ENCODE measurements at places on chromosomes 11 and 22.

DNA sequence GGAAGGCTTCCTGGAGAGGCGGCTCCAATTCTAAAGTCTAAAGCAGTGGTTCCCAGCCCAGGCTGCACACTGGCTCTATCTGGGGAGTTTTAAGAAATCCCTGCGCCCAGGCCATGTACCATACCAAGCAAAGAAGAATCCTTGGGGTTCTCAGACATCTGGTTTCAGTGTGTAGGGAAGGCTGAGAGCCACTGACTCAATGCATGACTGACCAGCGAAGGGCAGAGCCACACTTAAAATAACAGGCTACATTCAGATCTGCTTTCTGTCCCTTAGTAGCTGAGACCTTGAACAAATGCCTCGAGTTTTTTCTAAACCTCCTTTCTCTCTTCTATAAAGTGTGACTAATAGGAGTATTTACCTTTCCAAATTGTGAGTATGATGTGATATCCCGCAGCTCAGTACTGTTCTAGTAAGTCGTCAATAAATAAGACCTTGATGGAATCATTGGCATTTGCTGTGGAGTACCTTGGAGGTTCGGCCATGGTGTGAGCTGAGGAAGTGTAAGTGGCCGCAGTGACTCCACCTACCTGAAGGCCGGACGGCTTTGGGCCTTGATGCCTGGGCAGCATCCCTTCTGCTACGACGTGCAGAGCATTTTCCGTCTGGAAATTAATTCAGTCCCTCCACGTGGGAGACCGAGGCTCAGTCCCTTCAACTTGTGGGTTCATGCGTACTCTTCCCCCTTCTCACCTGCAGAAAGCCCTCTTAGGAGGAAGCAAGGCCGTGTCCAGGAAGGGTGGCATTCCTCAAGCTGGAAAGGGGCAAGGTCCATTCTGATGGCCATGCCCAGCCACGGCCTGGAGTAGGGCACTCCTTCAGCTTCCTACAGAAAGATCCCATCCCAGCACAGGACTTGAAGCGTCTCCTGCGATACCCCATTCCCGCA lies 25.1 kb downstream of the GLB1L2 start:
- no peak for DNase-seq

DNA sequence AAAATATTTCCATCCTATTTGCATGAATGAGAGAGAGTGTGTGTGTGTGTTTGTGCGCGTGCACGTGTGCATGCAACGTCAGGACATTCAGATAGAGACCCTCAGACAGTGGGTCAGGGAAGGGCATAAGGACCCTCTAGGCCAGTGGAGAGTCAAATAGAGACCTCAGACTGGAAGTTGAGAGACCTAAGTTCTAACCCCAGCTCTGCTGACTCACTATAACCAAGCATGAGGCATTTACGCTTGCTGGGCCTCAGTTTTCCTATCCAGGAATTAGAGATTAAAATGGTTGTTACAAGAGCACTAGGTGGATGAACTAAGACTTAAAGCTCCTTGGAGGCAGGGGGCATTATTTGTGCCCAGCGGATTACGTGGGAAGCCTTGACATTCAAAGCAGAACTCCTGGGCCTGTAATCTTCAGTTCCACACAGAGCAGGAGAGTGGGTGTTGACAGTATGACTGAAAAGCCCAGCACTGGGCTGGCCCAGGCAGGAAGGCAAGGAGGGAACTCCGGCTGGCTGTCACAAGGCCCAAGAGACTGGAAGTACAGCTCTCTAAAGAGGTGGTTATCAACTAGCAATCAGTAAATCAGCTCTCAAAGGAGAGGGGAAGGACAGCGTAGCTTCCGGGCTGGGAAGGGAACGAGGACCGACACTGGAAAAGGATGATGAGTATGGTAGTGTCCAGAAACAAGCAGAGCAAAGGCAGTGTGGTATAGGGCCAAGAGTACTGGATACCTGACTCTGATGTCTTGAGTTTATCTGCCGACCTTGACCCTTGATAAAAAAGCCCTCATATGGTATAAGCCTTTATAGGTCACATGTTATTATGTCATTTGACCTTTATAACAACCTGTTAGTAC lies 9.2 kb downstream of the RHOG start:
- DNase-seq = peak; percentile 75

GRCh38 chr11:125345421-125346178 lies 150.5 kb downstream of the FEZ1 start:
- peak; percentile 76 for DNase-seq

DNA sequence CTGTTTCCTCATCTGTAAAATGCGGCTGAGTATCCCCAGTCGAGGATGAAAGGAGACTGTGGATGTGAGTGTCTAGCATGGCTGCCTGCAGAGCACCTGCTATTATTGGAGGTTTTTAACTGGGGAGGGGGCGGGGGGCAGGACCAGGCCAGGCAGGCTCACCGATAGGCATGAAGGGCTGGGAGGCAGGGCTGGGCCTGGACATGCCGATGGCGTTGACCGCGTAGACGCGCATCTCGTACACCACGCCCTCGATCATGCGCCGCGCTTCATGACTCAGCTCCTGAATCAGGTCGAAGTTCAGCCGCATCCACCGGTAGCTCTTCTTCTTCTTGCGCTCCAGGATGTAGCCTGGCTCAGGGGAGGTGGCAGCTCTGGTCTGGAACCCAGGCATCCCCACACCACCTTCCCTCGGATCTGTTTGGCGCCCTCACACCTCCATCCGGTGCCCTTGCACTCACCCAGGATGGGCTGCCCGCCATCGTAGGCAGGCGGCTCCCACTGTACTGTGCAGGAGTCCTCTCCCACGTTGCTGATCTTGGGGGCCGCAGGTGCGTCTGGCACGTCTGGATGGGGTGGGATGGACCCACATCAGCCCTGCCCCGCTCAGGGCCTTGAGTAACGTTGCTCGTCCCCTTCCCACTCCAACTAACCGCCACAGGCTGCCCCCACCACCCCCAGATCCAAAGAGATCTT lies 15.1 kb downstream of the MYBPC3 start:
- DNase-seq = no peak

DNA sequence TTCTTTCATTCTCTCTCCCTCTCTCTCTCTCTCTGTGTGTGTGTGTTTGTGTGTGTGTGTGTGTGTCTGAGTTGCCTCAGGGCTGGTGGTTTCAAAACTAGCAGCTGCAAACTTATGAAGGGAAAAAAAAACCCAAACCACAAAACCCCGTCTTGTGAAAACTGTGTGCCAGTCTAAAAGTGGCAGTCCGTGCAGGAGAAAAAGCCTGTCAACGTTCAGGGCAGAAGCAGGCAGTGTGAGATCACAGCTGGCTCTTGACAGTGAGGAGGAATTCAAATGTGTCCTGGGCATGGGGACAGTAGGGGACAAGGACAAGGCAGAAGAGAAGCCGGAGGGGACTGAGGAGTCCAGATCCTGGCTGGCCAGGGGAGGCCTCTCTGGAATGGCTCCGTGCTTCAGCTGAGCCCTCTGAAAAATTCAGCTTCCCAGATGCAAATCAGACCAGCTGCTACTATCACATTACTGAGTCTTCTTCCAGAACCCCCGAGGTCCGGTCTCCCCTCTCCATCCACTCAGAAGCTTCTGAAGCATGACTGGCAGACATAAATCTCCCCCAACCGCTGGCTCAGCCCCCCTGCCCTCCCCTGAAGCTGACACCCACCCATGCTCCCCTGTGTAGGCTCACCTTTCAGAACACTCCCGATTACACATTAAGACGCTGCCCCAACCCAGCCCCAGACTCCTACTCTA lies 31.9 kb downstream of the FLI1 start:
- peak; percentile 54 for DNase-seq

GRCh38 chr11:110530900-110531741 lies 101.4 kb downstream of the FDX1 start:
- DNase-seq = no peak
